ENCODE measurements at places on chromosomes 4 and X. TPM values are rescaled to one million over a fixed set of nuclear protein-coding genes. Genes with fewer than 3 reads are reported as not detected.

SSX2 gene
- total RNA-seq, result not detected

DNA sequence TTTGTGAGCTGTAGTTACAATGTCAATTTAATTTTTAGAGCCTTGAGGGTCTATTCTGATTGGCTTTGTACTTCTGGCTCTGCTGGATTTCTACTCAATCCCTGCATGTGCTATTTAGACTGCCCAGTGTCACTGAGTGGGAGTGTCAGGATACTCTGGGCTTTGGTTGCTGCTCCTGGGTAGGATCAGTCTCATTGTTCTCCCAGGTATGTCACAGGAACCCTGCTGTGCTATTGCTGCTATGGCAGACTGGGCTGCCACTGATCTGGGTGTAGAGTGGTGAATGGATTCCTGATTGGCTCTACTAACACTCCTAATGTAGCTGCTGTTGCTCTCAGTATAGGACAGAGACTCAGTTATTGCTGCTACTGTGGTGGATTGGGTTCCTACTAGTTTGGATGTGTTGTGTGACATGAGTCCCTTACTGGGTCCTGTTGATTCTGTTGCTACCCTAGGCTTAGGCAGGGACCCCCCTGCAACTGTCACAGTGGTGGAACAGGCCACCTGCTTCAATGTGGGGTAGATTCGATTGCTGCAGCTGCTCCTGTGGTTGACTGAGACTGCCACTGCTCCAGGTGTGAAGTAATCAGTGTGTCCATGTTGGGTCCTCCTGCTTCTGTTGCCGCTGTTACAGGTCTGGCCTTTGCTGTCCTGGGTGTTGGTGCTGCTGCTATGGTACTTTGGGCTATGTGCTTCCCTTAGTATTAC, 707.8 kb upstream of the AMOT start:
- H3K4me3 ChIP-seq, result no peak overlapping the region
- peaks cover 5% of the 10 kb centered on the region for H3K27me3 ChIP-seq
- no peak for DNase-seq
- no peaks in the 10 kb centered on the region for H3K36me3 ChIP-seq

- no peak overlapping the region for H3K27ac ChIP-seq
- DNase-seq, result peak; percentile 8
- no peak overlapping the region for H3K4me3 ChIP-seq
- no peaks in the 10 kb centered on the region for H3K4me1 ChIP-seq
Observed at GRCh38 chr4:156606554-156607477, 364.8 kb downstream of the PDGFC start.

- no peak overlapping the region for H3K4me3 ChIP-seq
- no peak for DNase-seq
- H3K27me3 ChIP-seq, result peaks cover 5% of the 10 kb centered on the region
- no peak overlapping the region for H3K27ac ChIP-seq
- no peaks in the 10 kb centered on the region for H3K36me3 ChIP-seq
Observed at GRCh38 chrX:802846-803245, 172.3 kb downstream of the SHOX start.

GRCh38 chrX:111270339-111270738, at the start of gene CAPN6:
CAPN6 (minus strand) TSS chrX:111270483; CDS start chrX:111263936, 6,547 bp downstream.
- peak within 1 kb of the TSS; percentile 31 for H3K4me3 ChIP-seq
- H3K36me3 ChIP-seq, result no peaks in the 10 kb centered on the region
- H3K27me3 ChIP-seq, result peaks cover 21% of the 10 kb centered on the region
- H3K27ac ChIP-seq, result no peak within 1 kb of the TSS
- H3K4me1 ChIP-seq, result no peaks in the 10 kb centered on the region

MAGEA10 gene
- total RNA-seq, result not detected

DNA sequence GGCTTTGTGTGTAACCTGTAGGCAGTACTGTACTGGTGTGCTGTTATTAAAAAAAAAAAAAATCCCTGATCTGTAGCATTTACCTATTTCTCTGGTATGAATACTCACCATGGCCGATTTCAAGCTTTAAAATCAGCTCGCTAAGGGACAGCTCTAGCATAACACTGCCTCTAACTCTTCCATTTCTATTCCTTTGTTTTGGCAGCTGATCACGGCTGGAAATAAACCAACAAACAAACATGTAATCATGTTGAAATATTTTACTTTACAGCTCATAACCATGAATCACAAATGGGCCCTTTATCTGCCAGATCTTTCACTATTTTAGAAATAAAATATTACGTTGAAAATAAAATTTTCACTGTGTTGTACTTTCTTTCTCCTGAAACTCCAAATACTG, 60.5 kb upstream of the IL15 start:
- H3K4me1 ChIP-seq, result no peaks in the 10 kb centered on the region
- no peaks in the 10 kb centered on the region for H3K27me3 ChIP-seq
- H3K36me3 ChIP-seq, result no peaks in the 10 kb centered on the region
- DNase-seq, result peak; percentile 23
- H3K4me3 ChIP-seq, result no peak overlapping the region

TRAM1L1 gene
- total RNA-seq, result 4.8 TPM

DNA sequence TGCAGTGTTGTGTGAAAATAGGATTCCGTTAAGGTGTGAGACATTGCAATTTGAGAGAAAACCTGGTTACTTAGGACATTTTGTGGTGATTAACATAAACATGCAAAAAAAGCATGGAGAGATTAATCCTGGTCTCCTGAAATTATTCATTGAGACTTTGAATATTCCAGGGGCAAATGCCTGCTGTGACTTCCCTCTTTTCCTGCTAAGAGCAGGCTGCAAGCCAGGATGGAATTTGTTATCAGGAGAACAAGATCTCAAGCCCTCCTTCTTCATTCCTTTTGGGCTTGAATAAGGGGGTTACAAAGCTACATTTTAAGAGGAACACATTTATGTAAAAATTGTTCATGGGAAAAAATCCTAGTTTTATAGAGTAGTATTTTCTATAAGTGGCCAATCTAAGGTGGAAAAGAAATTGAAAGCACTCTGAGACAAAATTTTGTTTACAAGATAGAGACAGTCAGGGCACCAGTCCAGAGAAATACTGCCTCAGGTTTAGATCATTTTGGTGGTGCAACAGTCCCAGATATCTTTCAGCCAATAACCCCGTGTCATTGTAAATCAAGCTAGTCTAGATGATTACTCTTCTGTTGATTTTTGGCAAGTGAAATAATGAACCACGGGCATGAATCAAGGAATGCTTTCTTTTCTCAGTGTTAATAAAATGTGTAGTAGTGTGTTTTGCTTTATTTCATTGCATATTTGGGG, 1528.3 kb upstream of the AGA start:
- no peak for DNase-seq
- no peak overlapping the region for H3K4me3 ChIP-seq
- H3K4me1 ChIP-seq, result no peaks in the 10 kb centered on the region
- H3K27me3 ChIP-seq, result no peaks in the 10 kb centered on the region

HOPX gene
- 48.2 TPM for total RNA-seq

CC2D2A gene
- total RNA-seq, result 32.7 TPM

DNA sequence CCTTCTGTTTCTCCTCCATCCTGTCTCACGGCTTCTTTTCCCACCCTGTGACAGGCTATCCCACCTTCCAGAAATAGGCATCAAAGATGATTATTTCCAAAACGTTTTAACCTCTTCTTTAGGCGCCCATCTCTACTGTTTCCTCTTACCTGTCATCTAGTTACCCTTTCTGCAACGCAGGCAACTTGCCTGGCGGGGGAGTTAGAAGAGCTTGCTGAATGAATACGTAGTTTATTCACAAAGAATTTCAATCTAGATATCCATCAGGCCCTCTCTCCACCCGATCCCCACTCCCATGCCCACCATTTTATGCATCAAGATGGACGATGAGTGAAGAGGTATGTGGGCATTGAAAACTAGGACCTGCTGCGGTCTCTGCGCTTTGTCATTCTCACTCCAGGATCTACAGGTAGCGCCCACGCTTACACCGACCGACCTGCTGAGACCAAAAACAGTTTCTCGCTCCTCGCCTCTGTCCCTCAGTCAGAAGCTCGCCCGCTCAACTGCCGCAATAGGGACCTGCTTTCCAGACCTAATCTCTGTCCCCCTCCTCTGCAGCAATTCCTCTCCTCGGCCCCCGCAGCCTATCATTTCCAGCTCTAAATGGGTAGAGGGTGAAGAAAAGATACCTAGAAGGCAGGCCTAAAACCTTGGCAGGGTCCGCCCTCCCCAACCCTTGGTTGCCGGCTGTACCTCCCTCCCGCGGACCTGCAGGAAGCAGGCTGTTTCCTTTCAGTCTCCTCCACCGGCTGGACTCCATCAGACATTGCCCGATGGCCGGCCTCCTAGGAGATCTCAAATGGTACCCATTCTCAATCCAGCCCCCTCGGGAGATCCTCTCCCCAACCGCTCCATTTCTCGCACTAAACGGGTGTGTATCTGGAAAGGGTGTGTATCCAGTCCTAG, 624 bp downstream of the BEX5 start:
- peak; percentile 27 for DNase-seq
- no peaks in the 10 kb centered on the region for H3K36me3 ChIP-seq
- peak overlapping the region; percentile 59 for H3K27ac ChIP-seq
- H3K4me1 ChIP-seq, result peaks cover 13% of the 10 kb centered on the region

GRCh38 chr4:182314537-182314936, 71.3 kb downstream of the TENM3 start:
- H3K4me3 ChIP-seq, result no peak overlapping the region
- no peak overlapping the region for H3K27ac ChIP-seq
- DNase-seq, result no peak
- no peaks in the 10 kb centered on the region for H3K36me3 ChIP-seq
- no peaks in the 10 kb centered on the region for H3K27me3 ChIP-seq

- no peaks in the 10 kb centered on the region for H3K27me3 ChIP-seq
- H3K4me3 ChIP-seq, result no peak overlapping the region
- H3K27ac ChIP-seq, result no peak overlapping the region
- H3K36me3 ChIP-seq, result no peaks in the 10 kb centered on the region
- H3K4me1 ChIP-seq, result no peaks in the 10 kb centered on the region
Observed at GRCh38 chrX:107856289-107856688, 30.6 kb downstream of the MID2 start.

GRCh38 chrX:109926743-109927662, 75.9 kb upstream of the TMEM164 start:
- H3K36me3 ChIP-seq, result no peaks in the 10 kb centered on the region
- no peaks in the 10 kb centered on the region for H3K27me3 ChIP-seq
- no peak for DNase-seq
- H3K27ac ChIP-seq, result no peak overlapping the region

IL3RA gene
- 2.4 TPM for total RNA-seq

- H3K4me3 ChIP-seq, result no peak within 1 kb of the TSS
- H3K27ac ChIP-seq, result no peak within 1 kb of the TSS
- H3K36me3 ChIP-seq, result no peaks in the 10 kb centered on the region
- no peak for DNase-seq
- no peaks in the 10 kb centered on the region for H3K27me3 ChIP-seq
Observed at GRCh38 chrX:132127743-132128142, at the start of gene FRMD7. FRMD7 (minus strand) TSS chrX:132128020; CDS start chrX:132127844, 176 bp downstream.

KLHL4 gene
- 3.1 TPM for total RNA-seq

DNA sequence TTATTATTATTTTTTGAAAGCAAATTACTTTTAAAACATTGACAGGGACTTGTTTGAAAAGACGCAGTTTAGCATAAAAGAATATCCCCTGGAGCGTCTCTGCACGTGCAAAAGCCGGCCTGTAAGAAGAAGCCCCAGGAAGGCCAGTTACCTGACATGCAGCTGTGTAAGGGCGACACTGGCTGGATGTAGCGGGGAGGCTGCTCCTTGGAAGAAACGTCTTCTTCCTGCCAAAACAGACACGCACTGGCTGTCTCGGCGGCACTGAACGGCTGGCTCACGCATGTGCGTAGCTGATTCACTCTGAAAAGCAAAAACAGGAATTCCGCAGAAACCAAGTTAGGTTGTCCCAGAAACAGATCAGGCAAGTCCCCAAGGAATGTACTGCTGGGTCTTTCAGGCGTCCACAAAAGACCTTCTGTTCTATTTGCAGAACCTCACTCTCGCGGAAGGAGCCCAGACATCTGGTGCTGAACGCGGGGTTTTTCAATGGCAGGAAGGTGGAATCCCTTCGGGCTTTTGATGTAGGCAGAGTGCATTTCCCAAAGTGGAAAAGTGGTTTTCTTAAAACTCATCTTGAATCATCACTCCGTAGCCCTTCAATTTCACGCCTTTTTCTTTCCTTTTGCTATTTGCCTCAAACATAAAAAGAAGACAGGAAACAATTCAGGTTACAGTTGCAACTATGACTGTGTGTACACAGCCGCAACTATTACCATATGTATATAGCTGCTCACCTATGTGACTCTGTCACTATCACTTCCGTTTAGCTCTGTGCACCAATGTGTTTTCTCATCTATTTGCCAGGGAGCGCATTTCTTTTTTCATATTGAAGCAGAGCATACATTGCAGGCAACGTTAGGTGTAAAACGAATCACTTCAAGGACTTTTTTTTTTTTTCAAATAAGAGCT, 38.1 kb upstream of the ARSH start:
- no peaks in the 10 kb centered on the region for H3K4me1 ChIP-seq
- H3K27ac ChIP-seq, result no peak overlapping the region
- peak overlapping the region; percentile 13 for H3K4me3 ChIP-seq
- H3K36me3 ChIP-seq, result no peaks in the 10 kb centered on the region
- DNase-seq, result peak; percentile 57

TBC1D9 gene
- total RNA-seq, result 12.3 TPM

CRMP1 gene
- 21.4 TPM for total RNA-seq

DNA sequence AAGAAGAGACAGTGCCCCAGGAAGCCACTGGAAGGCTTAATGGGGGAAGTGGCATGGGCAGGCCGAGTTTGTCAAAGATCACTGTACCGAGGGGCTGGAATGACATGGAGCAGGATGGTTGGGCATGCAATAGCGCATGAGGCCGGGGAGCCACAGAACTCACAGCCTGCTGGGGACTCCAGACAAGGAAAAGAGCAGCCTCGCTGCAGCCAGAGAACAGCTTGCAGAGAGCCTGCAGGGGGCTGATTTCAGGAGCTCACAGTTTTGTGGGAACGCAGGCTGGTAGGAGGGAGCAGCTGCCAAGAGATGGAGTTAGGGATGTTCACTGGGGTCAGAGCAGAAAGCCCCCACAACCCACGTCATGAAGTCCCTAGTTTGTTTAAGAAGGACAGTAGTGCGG, 45.4 kb downstream of the STOX2 start:
- no peaks in the 10 kb centered on the region for H3K36me3 ChIP-seq
- DNase-seq, result no peak
- no peak overlapping the region for H3K4me3 ChIP-seq
- H3K27me3 ChIP-seq, result no peaks in the 10 kb centered on the region
- H3K4me1 ChIP-seq, result no peaks in the 10 kb centered on the region

DNA sequence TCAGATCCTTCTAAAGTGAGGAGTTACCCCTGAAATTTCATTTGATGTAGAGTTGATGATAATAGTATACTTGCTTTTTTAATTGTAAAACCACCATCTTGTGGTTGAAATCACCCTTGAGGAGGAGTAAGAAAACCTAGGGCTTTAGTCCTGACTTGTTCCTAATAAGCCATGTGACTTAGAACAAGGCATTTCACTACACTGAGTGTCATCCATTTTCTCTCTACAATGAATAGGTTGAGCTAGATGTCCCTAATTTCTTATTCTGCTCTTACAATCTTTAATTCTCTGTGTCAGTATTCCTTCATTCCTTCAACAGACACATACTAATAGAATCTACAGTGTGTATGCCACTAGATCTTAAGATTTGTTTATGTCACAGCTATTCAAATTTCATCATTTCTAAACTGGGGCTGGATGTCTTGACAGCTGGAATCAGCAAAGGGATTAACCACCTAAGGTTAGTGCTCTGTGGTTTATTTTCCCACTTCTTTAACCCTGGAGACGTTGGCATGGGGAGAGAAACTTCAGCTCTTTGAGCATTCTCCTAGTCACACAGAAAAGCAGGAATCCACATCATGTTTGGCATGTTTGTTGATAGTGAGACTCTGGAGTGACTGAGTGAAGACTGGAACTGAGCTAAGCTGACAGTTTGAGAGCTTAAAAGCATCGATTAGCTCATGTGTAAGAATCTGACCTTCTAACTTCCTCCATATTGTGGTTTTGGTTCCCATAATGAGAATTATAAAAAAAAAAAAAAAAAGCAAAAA, 246.3 kb downstream of the NDST4 start:
- no peak overlapping the region for H3K4me3 ChIP-seq
- H3K27me3 ChIP-seq, result no peaks in the 10 kb centered on the region
- no peaks in the 10 kb centered on the region for H3K4me1 ChIP-seq
- H3K36me3 ChIP-seq, result no peaks in the 10 kb centered on the region
- no peak for DNase-seq

Measured in stomach (tissue), 19 donors.